ENCODE measurements at places on chromosomes 4 and X. TPM values are rescaled to one million over a fixed set of nuclear protein-coding genes. Genes with fewer than 3 reads are reported as not detected.

DCLK2 gene
- 1.9 TPM for total RNA-seq

CT45A10 gene
- total RNA-seq = not detected

STPG2 gene
- total RNA-seq = 0.37 TPM

DNA sequence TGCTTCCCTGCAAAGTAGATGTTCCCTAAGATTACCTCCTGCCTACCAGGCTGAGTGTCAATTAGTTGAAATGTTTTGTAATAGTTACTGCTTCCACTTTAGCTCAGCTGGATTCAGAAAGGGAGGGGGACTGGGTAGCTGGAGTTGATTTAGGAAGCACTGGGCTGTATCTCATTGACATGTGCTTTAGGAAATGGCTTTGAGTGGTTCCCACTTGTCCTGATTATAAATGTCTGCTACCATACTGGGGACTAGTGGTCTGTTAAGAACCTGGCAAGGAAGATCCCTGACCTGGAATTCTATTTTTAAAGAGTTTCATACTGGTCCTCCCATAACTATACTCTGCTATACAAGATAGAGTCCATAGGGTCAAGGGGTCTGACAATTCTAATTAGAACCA, 363.9 kb upstream of the PPP1R2C start:
- no peak overlapping the region for H3K4me3 ChIP-seq
- H3K27ac ChIP-seq = no peak overlapping the region
- no peaks in the 10 kb centered on the region for H3K27me3 ChIP-seq
- no peaks in the 10 kb centered on the region for H3K4me1 ChIP-seq
- no peaks in the 10 kb centered on the region for H3K36me3 ChIP-seq
- no peak for DNase-seq

- no peaks in the 10 kb centered on the region for H3K27me3 ChIP-seq
- no peaks in the 10 kb centered on the region for H3K4me1 ChIP-seq
- peak; percentile 45 for DNase-seq
These were observed 36.6 kb downstream of the PITX2 start for GRCh38 chr4:110586131-110586850.

GRCh38 chr4:71841336-71841735, 57.5 kb upstream of the GC start:
- DNase-seq = no peak
- H3K27me3 ChIP-seq = no peaks in the 10 kb centered on the region
- H3K27ac ChIP-seq = no peak overlapping the region
- no peaks in the 10 kb centered on the region for H3K4me1 ChIP-seq
- H3K4me3 ChIP-seq = no peak overlapping the region
- no peaks in the 10 kb centered on the region for H3K36me3 ChIP-seq

- peak overlapping the region; percentile 48 for H3K4me3 ChIP-seq
- H3K36me3 ChIP-seq = no peaks in the 10 kb centered on the region
- DNase-seq = no peak
- H3K4me1 ChIP-seq = peaks cover 35% of the 10 kb centered on the region
These were observed 1.3 kb downstream of the LDB2 start for GRCh38 chr4:16896881-16897750.

GRCh38 chr4:123477711-123478209, 81.2 kb downstream of the SPRY1 start:
- peaks cover 3% of the 10 kb centered on the region for H3K4me1 ChIP-seq
- H3K27me3 ChIP-seq = no peaks in the 10 kb centered on the region
- no peaks in the 10 kb centered on the region for H3K36me3 ChIP-seq
- no peak overlapping the region for H3K4me3 ChIP-seq

DNA sequence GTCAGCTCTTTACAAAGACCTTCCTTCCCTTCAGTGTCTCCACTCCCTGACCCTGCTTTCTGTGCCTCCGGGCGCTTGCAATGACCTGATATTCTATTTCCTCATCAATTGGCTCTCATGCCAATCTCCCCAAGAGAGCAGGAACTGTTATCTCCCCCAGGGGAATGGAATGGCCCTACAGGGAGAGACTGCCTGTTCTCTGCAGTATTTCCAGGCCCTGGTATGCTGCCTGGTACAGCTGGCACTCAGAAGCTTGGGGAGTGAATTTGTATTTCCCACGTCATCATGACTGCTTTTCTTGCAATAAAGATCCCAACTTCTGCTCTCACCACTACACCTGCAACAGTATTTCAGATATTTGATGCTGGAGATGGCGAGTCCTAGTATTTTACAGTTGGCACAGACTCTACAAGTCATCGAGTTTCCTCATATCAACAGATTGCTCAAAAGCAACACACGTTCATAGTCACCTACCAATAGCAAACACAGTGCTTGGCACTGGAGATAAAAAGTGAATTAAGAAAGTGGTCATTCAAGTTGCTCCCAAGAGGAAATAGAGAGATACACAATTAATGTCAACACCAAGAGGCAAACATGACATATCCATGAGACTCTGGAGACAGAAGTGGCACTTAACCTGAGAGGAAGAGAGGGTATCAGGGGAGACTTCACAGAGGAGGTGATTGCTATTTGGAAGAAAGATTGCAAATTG, 90.5 kb upstream of the EGFL6 start:
- no peak for DNase-seq
- no peak overlapping the region for H3K27ac ChIP-seq
- peaks cover 1% of the 10 kb centered on the region for H3K4me1 ChIP-seq

GRCh38 chrX:101091817-101092216, 6.2 kb upstream of the CENPI start:
- H3K4me3 ChIP-seq = no peak overlapping the region
- no peaks in the 10 kb centered on the region for H3K36me3 ChIP-seq
- H3K27me3 ChIP-seq = no peaks in the 10 kb centered on the region

GRCh38 chr4:23533859-23534258, 356.0 kb downstream of the PPARGC1A start:
- no peak overlapping the region for H3K27ac ChIP-seq
- H3K4me1 ChIP-seq = no peaks in the 10 kb centered on the region
- DNase-seq = no peak

DNA sequence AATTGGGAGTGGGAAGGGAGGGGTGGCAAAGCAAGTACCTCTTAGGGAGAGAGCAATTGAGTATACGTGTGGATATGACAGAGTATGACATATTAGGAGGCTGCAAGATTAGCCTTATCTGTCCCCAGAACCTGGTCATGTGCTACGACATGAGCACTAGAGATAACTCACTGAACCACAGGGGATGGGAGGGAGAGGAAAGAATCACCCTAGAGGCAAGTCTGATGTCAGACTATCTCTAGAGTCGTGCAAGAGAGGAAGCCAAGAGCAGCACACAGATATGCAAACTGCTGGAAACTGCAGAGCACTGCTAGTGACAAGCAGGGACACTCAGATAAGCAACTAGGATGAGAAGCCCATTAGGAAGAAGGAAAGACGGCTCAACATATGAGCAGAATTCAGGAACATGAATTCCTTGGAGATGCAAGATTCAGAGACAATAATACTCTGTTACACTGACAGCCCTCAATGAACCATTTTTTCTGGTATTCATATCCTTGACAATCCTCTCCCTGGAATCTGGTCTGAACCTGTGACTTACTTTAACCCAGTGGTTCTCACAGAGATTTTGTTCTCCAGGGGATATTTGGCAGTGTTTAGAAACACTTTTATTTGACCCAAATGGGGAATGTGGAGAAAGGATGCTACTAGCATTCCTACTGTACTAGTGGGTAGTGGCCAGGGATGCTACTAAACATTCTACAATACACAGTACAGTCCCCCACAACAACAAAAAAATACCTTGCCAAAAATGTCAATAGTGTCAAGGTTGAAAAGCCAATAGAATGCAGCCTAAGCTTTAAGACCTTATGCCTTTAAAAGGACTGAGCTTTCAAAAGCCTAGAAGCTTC, 84.0 kb upstream of the BMP2K start:
- H3K4me3 ChIP-seq = no peak overlapping the region
- H3K4me1 ChIP-seq = no peaks in the 10 kb centered on the region
- no peaks in the 10 kb centered on the region for H3K27me3 ChIP-seq
- no peaks in the 10 kb centered on the region for H3K36me3 ChIP-seq
- no peak for DNase-seq

DNA sequence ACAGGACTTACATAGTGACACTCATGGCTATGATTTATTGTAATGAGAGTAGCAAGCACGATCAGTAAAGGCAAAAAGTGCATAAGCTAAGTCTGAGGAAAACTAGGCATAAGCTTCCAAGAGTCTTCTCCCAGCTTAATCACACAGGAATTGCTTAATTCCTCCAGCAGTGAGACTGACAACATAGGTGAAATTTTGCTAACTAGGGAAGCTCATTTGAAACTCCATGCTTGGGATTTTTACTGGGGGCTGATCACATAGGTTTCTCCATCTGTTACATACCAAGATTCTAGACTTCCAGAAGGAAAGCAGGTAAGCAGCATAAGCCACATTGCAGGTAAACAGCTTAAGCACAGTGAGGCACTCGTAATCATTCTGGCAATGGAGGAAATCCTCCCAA, 71.8 kb upstream of the FHDC1 start:
- H3K27me3 ChIP-seq = no peaks in the 10 kb centered on the region
- DNase-seq = no peak
- no peak overlapping the region for H3K4me3 ChIP-seq
- H3K27ac ChIP-seq = no peak overlapping the region

GRCh38 chr4:152161676-152162330, 374.1 kb downstream of the FBXW7 start:
- no peaks in the 10 kb centered on the region for H3K27me3 ChIP-seq
- H3K4me1 ChIP-seq = no peaks in the 10 kb centered on the region
- H3K4me3 ChIP-seq = no peak overlapping the region
- H3K27ac ChIP-seq = no peak overlapping the region
- no peak for DNase-seq

- H3K27ac ChIP-seq = no peak overlapping the region
- no peak for DNase-seq
- no peaks in the 10 kb centered on the region for H3K4me1 ChIP-seq
These were observed 8.5 kb downstream of the EVC start for GRCh38 chr4:5719350-5720055.

DNA sequence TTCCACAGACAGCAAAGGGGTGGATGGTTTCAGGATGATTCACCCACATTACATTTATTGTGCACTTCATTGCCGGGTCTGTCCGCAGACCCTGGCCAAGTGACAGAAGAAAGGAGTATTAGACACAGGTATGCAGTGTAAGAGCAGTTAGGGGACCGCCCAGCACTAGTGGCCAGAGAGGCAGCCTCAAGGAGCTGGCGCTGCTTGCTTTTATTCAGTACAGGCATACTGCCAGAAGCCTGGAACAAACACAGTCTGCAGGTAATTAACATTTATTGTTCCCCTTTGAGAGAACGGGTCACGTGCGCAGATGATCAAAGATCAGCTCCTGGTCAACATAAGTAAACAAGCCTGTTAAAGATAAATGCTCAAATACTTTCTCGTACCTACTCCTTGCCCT, 1639.0 kb upstream of the IGFBP7 start:
- no peak overlapping the region for H3K4me3 ChIP-seq
- H3K4me1 ChIP-seq = no peaks in the 10 kb centered on the region
- peak; percentile 66 for DNase-seq
- H3K36me3 ChIP-seq = no peaks in the 10 kb centered on the region
- H3K27me3 ChIP-seq = no peaks in the 10 kb centered on the region
- no peak overlapping the region for H3K27ac ChIP-seq

DNA sequence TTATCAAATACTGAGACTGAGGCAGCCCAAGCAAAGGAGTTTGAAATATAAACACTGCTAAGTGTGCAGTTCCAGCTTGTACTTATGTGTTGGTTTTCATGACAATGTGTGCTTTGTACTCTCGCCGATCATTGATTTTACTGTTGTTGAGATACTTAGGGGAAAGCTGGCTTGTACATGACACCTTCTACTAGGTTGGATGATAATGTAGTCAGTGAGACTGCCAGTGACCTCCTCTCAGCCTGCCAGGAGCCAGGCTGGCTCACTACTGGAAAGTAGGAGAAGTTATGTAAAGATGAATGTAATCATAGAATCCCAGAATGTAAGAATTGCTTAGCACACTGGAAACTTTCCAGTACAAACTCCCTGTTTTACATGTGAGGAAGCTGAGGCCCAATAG, 132.0 kb downstream of the AFF2 start:
- peak; percentile 31 for DNase-seq
- no peak overlapping the region for H3K4me3 ChIP-seq
- H3K27ac ChIP-seq = no peak overlapping the region
- H3K27me3 ChIP-seq = no peaks in the 10 kb centered on the region
- no peaks in the 10 kb centered on the region for H3K36me3 ChIP-seq
